ENCODE measurements at places on chromosomes 2 and 18.

DNA sequence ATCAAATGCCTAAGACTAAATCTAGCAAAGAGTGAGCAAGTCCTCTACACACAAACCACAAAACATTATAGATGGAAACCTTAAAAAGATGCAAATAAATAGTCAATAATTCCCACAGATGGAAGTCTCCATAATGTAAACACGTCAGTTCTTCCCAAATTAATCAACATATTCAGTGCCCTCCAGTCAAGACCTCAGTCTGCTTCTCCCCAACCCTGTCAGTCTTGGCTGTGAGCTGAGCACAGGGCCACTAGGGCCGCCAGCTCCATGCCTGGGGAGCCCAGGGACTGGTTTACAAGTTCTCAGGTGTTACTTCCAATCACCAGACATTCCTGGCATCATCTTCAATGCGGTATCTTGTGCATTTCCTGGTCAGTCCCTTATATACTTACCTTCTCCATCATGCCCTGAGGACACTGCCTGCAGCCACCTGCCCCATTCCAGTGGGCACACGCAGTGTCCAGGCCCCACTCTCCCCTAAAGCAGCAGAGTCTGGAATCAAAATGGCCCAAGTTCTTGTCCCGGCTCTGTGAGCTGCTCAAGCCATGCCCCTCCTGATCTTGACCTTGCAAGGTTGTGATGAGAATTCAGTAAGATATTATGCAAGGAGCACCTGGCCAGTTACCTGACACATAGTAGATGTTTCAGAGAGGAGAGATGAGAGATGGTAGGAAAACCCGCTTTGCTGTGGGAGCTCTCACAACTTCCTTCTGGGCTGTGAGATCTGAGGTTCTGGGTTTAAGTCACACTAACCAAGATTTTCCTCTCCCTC lies 207.9 kb upstream of the RAB6C start:
- DNase-seq: no peak

DNA sequence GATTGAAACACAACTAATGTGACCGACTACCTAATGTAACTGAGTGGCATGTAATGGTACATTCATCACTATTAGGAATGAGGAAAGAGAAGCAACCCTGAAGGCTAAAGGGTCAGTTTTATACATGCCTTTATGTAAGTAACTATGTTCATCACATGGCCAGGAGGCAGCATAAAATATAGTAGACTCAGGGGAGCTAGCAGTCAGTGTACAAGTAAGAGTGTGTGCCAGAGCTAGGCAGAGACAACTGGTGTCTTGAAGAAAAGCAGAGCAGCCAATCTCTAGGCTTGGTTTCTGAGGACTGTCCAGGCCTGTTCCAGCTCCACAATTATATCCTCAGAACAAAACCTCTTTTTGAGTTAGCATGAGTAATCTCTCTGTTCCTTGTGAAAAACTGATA lies 18.1 kb downstream of the SMAD2 start:
- no peak for DNase-seq

- no peak for DNase-seq
Observed at GRCh38 chr2:240460253-240460711, 24.8 kb downstream of the GPC1 start.

DNA sequence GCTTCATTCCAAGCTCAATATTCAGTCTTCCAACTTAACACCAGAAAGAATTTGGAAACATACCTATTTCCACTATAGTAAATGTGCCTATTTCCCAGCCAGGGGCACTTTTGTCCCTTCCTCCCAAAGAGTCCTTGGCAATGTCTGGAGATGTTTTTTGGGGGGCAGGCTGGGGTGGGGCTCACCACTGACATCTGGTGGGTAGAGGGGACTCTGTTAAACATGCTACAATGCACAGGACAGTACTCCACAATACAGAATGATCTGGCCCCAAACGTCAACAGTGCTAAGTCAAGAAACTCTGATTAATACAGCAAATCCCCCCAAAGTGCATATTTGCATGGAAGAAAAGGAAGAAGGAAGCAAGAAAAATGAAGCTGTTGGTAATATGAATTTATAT lies 61.7 kb downstream of the SMIM21 start:
- no peak for DNase-seq

- no peak for DNase-seq
Observed at GRCh38 chr2:53964987-53965687, 5.7 kb downstream of the PSME4 start.

GRCh38 chr2:127108090-127108523 lies 1.2 kb upstream of the BIN1 start:
- no peak for DNase-seq

- DNase-seq: no peak
Observed at GRCh38 chr2:203740871-203741281, 34.4 kb downstream of the CD28 start.

GRCh38 chr18:39318008-39318407 lies 1752.4 kb upstream of the CELF4 start:
- no peak for DNase-seq

GRCh38 chr2:26584191-26584590 lies 57.0 kb downstream of the CIB4 start:
- DNase-seq: no peak

GRCh38 chr2:110863726-110864125 lies 131.4 kb downstream of the ACOXL start:
- no peak for DNase-seq

All from stimulated activated CD8-positive, alpha-beta memory T cell treated with anti-CD3 and anti-CD28 coated beads, Interleukin-4, amount 100 ng/mL, for 1 hour (primary cell).